ENCODE measurements at places on chromosomes 4 and X. TPM values are rescaled to one million over a fixed set of nuclear protein-coding genes. Genes with fewer than 3 reads are reported as not detected.
A peak's percentile ranks its signal among the peaks of the same experiment; 100 is the strongest.

CXCR3 gene
- total RNA-seq = not detected

MAPK10 gene
- 31.0 TPM for total RNA-seq

GRCh38 chrX:150270622-150271021, 92.5 kb upstream of the MAMLD1 start:
- DNase-seq = no peak

DNA sequence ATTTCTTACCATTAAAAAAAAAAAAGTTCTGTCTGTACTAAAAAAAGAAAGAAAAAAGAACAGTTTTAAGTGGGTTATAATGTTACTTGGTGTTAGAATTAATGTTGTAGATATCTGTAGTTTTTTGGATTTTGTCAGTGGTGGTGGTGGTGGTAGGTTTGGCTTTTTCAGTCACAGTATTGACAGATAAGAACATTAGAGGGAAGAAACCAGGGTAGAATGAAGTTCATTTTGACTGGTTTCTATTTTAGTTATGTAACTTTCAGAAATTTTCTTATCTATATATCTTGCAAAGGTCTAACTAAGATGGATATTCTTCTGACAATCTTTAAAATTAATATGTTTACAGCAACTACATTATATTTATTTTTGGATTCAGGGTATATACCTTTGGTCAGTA, 105.4 kb downstream of the FBXW7 start:
- DNase-seq = no peak

GRCh38 chrX:50691820-50692219, 122.2 kb downstream of the SHROOM4 start:
- peak; percentile 15 for DNase-seq

GRCh38 chrX:101057093-101057714, 5.3 kb upstream of the TRMT2B start:
- DNase-seq = no peak

GRCh38 chr4:158444621-158445020, 77.1 kb upstream of the RXFP1 start:
- DNase-seq = no peak

DNA sequence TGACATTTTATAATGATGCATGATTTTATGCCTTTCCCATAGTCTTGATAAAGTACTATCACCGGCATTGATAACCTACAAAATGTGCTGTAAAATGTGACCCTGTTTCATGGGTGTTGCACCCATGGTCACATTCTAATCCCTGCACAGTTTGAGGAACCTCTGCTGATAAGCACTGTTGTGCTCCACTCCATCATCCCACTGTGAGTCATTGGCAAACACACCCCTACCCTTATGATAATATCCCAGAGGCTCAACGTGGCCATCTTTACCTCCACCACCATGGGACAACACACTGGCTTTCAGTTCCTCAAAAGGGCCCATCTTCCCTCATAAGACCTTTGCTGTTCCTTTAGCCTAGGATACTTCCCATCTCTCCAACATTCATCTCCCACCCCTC, 32.0 kb upstream of the SGMS2 start:
- DNase-seq = no peak

DNA sequence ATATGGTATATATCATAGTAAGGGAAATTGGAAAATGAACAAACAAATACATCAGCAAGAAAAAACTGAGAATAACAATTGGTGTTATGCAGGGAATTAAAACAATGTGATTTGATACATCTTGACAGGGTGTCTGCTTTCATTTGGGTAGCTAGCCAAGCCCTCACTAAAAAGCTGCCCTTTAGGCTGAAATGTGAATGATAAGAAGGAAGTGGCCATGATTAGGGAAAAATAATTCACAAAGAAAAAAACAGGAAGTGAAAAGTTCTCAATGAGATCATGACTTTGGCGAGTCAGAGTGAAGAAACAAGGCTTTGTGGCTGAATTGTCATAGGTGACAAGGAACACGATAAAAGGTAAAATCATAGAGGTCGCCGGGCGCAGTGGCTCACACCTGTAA, 675.8 kb upstream of the SLIT2 start:
- no peak for DNase-seq

DNA sequence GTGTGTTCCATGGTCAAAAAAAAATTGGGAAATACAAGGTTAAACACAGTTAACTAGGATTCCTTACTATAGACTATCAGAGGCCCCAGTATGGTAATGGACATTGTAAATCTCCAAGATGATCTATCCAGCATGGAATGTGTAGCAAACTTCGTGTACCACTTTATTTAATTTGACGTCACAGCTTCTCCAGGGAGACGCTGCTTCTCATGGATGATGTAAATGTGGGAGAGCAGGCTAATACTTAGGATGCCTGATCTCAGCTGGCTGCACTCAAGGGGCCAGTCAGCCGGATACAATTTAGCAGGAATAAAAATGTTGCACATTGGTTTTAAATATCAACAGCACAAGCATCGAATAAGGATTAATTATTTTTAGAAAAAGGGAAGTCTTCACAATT, 111.7 kb upstream of the HPF1 start:
- no peak for DNase-seq

DNA sequence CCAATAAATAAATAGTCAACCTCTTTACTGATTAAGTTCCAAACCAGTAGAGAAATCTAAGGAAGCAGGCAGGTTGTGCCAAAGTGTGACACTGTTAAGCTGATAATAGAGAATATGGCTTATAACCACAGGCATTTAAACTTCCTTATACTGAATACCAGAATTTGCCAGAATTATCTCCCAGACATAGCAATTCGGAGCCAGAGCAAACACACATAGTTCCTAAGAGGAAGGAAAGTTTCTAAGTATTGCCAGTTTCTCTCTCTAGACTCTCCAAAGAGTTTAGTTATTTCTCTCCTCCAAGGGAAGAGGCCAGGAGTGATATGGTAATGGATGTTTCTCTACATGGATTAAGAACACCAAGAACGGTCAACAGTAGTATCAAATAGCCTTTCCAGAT, 191.7 kb upstream of the CPEB2 start:
- no peak for DNase-seq

Data from tibial nerve (tissue), 4 donors.